ENCODE measurements at places on chromosomes 2 and 18.

DNA sequence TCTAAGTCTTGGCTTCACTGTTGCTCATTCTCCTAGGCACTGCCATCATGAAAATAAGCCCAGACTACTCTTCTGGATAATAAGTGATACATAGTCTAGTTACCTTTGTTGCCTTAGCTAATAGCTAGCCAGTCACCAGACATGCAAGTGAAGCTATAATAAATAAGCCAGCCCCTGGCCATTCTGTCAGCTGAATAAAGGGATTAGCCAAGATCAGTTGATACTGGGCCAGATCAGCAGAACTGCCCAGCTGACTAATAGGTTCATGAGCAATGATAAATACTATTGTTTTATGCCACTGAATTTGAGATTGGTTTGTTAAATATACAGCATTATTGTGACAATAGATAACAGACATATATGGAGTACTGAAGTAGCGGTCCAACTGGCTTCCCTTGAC lies 8.0 kb upstream of the C2orf69 start:
- no peak for DNase-seq

DNA sequence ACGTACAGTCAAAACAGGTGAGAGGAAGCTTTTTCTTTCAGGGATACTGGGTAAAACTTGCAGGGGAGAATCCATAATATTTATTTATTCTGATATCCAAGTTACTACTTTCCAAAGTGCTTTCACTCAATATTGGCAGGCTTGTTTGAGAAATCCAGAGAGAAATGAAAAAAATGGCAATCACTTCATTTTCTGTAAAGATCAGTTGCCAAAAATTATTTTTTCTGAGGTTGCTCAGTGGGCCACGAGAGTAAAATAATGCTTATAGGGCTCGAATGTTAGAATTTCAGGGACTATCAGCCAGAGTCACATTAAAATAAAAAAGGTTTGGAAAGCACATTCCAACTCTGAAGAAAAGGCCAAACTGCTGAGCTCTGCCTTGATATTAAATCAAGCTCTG lies 324.6 kb upstream of the RND3 start:
- no peak for DNase-seq

DNA sequence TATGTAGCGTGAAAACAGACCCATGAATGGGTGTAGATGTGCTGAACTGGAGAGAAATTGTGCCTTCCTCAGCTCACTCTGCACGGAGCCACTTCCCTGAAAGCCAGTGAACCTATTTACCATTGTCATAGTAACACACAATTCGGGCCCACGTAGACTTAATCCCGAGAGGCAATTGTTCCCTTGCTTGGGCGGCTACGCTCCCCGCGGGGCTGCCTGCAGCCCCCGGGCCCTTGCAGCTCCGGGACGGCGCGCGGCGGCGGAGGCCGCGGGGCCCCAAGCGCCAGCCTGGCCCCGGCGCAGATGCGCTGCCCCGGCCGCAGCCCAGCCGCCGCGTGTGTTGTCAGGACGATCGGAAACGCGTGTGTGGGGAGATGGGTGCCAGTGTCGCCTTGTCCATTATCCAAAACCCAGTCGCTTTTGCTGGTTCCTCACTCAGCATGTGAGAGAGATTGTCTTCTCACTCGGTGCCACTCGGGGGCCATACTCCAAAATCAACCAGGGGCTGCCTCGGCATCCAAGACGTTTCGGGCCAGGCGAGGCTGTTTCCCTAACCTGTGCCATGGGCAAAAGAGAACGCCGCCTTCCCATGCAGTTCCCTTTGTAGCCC lies 17.9 kb upstream of the LRRTM1 start:
- DNase-seq: no peak

DNA sequence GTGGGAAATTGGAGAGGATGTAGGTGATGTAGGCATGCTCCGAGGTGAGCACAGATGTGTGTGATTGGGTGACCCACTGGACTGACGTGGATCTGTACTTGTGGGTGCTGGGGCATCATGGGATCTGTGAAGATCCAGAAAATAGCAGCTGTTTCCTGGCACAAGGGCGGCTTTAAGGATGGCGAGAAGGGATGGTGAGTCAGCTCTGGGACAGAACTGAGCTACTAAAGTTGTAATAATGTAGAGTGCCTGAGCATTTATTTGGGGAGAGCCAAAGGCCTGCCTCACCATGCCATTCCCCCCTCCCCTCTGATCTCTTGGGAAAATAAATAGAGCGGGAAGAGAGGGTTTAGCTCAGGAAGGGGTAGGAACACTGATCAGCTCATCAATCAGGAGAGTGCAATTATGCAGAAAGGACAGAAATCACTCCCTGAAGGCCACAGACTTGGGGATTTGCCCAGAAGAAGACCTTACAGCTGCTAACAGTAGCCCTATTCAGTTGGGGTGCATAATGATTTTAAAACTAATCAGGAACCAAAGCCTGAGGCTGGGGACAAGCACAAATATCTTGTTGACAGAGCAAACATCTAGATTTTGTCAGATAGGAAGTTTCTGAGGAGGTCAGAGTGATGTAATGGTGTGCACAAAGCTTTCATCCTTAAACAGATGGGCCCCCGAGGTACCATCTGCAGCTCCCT lies 30.3 kb downstream of the TANC1 start:
- DNase-seq: no peak

DNA sequence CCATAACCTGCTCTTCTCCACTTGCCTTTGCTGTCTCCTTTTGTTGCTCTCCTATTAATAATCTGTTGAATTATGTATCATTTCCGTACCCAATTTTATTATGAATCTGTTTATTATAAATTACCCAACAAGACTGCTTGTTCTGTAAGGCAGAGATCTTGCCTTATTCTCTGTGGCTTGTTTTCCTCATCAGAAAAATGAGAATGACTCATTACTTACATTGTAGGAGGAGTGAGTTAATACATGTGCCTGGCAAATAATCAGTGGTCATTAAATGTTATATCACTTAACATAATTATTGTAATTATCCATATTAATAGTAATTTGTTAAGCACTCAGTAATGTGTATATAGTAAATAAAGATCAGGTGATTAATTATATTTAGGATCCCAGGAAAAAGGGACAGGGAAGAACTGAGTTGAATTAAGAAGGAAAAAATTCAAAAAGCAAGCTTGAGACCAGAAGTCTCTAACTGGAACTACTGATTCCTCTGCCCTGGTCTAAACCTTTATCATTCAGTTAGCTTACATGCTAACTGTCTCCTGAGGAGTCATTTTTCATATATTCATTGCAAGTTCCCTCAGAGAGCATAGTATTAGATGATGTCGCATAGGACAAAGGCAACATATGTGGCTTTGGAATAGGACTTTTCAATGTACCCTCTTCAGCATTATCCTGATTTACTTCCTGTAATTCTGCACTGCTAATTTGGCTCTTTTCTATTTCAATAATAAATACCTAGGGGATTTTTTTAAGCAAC lies 335.7 kb downstream of the GALNT13 start:
- DNase-seq: no peak

All from activated T-helper 1 cell treated with Interleukin-2 at 50 U/mL for 16 hours (primary cell).